ENCODE measurements at places on chromosomes 5 and 9.

DNA sequence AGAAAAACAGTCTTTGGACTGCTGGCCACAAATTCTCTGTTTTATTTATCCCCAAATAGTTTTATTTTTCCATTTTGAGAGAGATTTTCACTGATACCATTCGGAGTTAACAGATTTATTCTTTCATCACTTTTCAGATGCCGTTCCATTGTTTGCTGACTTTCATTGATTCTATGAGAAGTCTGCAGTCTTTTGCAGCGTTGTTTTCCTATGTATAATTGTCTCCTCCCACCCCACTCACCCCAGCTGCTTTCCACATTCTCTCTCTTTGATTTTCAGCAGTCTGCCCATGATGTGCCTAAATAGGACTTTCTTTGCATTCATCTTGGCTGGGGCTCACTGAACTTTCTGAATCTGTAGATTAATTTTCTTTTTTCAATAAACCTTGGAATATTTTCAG is 107.6 kb downstream of the C9orf50 start:
- no peak for DNase-seq

DNA sequence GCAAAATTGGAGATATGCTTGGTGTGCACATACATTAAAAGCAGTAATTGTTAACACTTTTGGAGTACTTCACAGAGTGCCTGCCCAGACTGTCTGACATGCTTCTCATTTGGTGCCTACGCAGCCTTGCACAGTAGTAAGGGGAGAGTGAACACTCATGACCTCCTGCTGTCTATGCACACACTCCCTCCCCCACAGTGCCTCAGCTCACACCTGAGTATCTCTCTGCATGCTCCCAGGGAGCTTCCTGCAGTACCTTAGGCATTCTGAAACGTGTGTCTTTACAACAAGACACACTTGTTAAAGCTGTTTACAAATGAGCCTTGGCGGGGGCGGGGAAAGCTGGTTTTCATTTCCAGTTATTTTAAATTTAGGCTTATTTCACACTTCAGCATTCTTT is 18.0 kb downstream of the MAP3K1 start:
- DNase-seq, result peak; percentile 51

DNA sequence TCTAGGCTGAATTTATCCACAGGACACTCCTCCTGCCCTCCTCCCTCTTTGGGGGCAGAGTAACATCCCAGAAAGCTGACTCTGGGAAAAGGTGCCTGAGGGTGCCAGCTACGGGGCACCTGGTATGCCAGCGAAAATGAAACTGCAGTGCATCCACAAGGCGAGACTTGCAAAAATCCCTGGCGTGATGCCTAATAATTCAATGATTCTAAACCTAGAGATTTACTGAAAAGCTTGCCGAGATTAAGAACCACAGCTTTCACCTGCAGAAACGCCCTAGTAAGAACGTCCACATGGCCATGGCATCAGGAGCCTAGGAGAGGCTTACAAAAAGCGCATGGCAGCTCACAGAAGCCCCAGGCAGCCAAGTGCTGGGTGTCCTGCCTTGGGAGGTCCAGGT is 20.9 kb downstream of the CCNJL start:
- no peak for DNase-seq

- no peak for DNase-seq
Observed at GRCh38 chr9:79574136-79574535, 2.4 kb downstream of the TLE4 start.

DNA sequence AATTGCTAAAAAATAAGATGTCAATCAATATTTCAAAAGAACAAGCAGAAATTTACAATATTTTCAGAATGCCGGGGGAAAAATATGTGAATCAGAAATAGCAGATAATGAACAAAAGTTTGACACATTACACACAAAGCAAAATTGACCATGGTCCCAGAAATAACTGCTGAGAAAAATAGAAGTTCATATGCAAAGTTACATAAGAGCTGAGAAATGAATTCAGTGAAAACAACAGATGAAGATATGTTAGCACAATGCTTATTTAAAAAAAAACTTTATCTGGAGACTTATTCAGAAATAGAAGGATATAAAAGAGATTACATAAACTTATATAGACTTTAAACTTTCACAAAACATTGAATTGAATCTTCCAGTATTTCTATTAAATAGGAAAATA is 1483.7 kb upstream of the ACO1 start:
- DNase-seq, result no peak

Data from activated CD4-positive, alpha-beta T cell treated with anti-CD3 and anti-CD28 coated beads for 48 hours (primary cell).